BE2C (cell line): ENCODE measurements at places on chromosomes 1 and 21.

DNA sequence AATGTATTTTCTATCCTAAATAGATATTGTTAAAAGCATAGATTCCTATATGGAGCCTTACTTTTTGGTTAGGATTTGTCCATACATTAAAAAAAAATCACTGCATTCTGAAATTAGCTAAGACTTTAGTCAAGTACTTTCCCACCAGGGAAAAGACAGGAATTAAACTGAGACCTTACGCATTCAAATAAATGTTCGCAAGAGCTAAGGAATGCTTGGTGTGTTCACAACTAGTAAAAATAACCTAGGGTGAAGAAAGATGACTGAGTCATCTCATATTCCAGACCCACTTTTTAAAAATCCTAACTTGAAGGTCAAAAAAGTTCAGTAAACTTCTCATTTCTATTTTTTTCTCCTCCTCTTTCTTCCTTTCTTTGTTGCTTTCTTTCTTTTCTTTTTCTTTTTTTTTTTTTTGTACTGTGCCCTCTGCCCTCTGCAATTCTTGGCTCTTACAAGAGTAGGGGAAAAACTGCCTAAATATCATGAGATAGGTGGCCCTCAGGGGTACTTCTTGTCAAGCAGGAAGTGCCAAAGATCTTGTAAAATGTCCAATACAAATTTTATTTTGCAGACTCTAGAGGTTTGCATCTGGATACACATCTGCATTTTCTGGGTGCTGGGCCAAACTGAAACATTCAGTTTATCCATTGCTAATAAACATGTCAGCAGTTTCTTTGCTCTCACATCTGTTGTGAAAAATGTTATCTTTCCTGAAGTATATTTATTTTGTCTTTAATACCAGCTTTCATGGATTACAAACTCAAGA lies 121.4 kb upstream of the GORAB start:
- no peak for DNase-seq

- peak; percentile 60 for DNase-seq
Observed at GRCh38 chr1:156705321-156705917, at the start of gene CRABP2. TSS of gene CRABP2 (minus strand) at chr1:156705583. CDS start at chr1:156705446, 137 bp downstream.

- DNase-seq, result no peak
Observed at GRCh38 chr1:159071970-159072582, 4.5 kb downstream of the AIM2 start.

- no peak for DNase-seq
Observed at GRCh38 chr1:241612533-241613477, 27.4 kb downstream of the CHML start.

- no peak for DNase-seq
Observed at GRCh38 chr21:39673163-39673562, 60.4 kb downstream of the B3GALT5 start.

- no peak for DNase-seq
Observed at GRCh38 chr1:109641861-109642260, 14.0 kb upstream of the GSTM4 start.

DNA sequence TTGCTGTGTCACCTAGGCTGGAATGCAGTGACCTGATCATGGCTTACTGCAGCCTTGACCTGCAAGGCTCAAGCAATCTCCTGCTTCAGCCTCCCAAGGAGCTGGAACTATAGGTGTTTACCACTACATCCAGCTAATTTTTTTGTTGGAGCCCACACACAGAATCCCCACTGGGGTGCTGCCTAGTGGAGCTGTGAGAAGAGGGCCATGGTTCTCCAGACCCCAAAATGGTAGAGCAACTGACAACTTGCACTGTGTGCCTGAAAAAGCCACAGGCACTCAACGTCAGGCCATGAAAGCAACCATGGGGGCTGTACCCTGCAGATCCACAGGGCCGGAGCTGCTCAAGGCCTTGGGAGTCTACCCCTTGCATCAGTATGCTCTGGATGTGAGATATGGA lies 39.1 kb upstream of the PTPRC start:
- DNase-seq, result no peak

- DNase-seq, result no peak
Observed at GRCh38 chr1:166629946-166630345, 209.3 kb upstream of the POGK start.

DNA sequence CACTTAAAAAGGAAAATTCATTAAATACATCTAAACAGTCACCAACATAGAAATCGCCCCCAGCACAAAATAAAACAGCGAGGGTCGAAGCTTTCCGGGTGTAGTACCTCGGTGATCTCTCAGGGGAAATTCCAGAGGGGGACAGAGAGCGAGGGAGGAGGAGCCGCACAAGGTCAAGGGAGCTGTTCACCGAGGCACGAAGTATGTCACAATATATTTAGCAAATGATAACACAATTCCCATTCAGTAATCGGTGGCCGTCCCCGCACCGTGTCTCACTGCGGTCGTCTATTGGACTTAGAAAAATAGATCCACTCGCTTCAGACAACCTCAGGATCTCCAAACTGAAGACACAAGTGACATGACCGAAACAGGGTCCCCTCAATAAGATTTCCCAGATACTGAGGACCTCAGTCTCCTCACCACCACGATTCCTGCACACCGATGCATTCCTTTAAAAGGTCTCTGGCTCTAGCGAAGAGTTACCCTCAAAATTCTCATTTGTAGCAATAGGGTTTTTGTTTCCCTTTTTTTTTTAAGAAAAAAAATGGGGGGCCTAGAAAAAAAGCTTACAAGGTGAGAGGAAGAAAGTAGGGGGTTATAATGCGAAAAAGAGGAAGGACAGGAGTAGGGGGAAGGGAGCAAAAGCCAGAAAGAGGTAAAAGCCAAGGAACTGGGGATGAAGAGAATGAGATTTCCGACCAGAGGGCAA lies 1.1 kb downstream of the LPGAT1 start:
- DNase-seq, result peak; percentile 53

DNA sequence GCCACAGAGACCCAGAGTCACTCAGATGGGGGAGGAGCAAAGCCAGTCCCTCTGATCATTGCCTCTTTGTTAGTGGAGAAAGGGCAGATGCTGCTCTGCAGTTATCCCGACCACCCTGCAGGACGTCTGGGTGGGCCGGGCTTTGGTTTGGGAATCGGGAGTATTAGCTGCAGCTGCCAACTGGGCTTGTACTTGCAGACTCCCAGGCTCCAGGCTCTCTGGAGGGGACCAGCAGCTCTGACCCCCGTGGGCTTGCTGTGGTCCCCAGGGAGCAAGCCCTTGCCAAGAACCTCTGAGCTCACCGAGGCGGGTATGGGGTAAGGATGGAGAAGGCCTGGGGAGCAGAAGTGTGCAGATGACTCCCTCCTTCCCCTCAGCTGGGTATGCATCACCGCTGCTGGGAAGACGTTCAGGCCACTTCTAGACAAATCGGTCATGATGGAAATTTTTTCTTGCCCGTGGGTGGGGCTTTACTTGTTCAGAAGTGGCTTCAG lies 21.6 kb downstream of the MAPKAPK2 start:
- DNase-seq, result peak; percentile 84

- peak; percentile 92 for DNase-seq
Observed at GRCh38 chr1:154937085-154937987, 817 bp upstream of the PMVK start.

GRCh38 chr1:192573499-192573898 lies 2.1 kb upstream of the RGS1 start:
- DNase-seq, result no peak

GRCh38 chr1:117336088-117336817 lies 31.0 kb upstream of the MAN1A2 start:
- peak; percentile 16 for DNase-seq

GRCh38 chr1:185696422-185697150 lies 37.6 kb upstream of the HMCN1 start:
- no peak for DNase-seq

GRCh38 chr1:57424231-57425027 lies 569 bp upstream of the DAB1 start:
- DNase-seq, result no peak

DNA sequence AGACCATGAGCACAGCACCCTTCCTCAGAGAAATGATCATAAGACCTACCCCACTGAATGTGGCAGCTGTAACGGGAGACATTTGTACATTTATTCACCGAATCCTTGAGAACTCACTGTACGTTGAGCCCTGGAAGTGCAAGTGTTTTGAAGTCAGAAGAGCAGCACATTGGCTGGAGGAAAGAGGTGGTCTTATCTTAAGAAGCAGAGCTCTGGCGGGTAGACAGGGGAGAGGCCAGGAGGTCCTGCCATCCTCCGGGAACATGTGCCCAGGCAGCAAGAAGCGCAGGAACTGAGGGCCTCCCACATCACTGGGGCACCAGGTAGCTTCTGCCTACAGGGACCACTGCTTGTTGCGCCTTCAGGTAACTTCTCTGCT lies 169.2 kb upstream of the IRF2BP2 start:
- DNase-seq, result no peak

GRCh38 chr1:69320757-69321211 lies 246.9 kb upstream of the LRRC7 start:
- DNase-seq, result no peak

GRCh38 chr1:169363046-169363730 lies 4.4 kb downstream of the NME7 start:
- DNase-seq, result no peak

DNA sequence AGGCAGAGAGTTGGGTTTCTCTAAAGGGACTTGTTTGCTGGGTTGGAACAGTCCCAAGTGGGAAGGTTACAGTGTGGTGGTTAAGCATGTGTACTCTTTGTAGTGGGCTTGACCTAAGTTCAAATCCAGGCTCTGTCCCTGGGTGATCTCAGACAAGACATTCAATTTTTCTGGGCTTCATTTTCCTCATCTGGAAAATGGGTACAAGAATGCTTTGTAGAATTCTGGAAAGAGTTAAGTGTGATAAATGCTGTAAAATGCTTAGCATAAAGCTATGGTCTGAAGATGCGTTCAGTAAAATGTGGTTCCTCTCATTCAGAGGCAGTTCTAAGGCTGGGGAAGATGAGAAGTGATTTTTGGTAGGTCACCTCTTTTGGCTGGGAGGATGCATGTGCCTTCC lies 805 bp downstream of the GRHL3 start:
- no peak for DNase-seq

- peak; percentile 65 for DNase-seq
Observed at GRCh38 chr1:45687754-45688740, at the start of gene TMEM69. TSS of gene TMEM69 (plus strand) at chr1:45688181. CDS start at chr1:45691069, 2,888 bp downstream.

GRCh38 chr1:21268281-21269239 lies 21.7 kb downstream of the ECE1 start:
- DNase-seq, result no peak

DNA sequence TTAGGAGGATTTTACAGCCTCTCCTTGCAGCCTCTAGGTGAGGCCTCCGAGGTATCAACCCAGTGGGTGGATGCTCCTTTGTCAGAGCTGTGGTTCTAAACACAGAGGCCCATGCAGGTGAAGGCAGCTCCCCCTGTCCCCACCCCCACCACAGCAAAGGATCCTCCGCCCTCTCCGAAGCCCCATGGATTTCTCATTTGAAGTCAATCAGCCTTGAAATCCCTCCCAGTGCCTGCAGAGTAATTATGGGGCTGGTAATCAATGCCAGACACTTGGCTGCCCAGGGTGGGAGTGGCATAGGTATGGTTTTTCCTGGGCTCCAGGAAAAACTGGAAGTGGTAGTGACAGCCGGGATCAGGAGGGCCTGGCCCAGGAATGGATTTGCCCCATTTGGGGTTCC lies 119.5 kb upstream of the CSF3R start:
- DNase-seq, result no peak

DNA sequence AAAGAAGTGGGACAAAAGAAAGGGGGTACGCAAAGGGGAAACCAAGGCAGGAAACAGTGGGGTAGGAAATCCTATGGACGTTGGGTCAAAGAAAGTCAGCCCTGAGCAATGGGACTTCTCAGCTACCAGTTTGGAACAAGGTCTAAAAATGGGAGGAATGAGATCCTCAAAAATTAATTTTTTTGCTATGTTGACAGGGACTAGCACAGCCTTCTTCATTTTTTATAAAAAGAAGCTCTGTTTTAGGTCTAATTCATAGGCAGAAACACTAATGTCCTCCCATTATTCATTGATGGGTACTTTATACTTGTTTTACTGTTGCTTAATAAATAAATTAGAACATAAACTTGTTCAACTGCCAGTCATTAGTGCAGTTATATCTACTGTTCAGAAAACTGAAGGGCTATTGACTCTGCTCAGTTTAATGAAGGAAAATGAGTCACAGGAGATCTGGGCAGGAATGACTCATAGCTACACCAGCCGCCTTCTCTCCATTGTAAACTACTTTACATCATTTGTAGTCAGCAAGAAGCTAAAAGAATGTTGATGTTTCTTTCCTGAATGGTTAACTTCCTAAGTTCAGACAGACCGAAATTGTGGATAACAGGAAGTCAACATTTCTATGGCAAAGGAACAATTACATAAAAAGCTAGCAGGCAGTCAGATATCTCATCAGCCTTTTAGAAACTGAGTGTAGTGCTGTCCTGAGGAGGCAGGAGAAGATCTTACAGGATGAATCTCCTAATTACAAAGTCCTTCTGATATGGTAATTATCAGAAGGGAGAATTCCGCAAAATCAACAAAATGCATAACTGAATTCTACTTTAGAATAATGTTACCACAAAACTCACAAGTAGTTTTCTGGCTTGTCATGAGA lies 356.4 kb upstream of the PKN2 start:
- peak; percentile 13 for DNase-seq

DNA sequence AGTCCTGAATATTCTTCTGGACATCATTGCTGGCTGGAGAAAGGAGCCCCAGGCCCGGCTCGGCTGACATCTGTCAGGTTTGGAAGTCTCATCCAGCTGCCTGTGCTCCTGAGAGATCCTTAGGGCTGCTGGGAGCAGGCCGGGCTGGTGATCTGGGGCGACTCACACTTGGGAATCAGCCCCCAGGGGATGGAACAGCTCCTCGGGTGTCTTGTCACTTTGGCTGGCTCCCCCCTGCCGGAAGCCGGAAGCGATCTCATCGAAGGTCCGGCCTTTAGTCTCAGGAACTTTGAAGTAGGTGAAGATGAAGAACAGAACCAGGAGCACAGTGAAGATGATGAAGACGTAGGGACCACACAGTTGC lies 31.8 kb downstream of the SLC2A1 start:
- DNase-seq, result no peak

- no peak for DNase-seq
Observed at GRCh38 chr1:26838474-26839338, 12.2 kb downstream of the ZDHHC18 start.

- DNase-seq, result no peak
Observed at GRCh38 chr1:20439282-20439681, 46.7 kb downstream of the CAMK2N1 start.

- DNase-seq, result no peak
Observed at GRCh38 chr1:78033797-78034172, 12.0 kb upstream of the GIPC2 start.

GRCh38 chr1:36268981-36269380 lies 37.2 kb upstream of the SH3D21 start:
- DNase-seq, result no peak

GRCh38 chr21:37164742-37165141 lies 91.7 kb downstream of the TTC3 start:
- no peak for DNase-seq

DNA sequence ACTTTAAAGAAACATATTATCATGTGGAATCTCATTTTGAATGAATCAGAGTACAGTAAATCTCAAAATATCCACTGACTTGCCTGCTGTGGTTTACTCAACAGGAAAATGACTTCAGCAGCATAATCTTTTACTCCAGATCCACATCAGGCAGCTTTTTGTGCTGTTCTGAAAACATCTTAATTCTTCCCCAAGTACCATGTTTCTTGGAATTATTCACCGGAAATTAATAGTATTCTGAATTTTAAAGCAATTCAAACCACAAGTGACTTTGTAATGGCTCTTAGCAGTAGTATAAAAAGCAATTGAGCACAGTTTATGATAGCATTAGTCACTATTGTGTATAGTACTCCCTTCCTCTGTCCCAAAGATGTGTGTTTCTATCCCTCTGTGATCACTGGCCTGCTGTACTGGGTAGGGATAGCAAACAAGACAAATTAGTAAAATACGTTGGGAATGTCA lies 64.2 kb upstream of the ERRFI1 start:
- DNase-seq, result no peak

- no peak for DNase-seq
Observed at GRCh38 chr1:5109633-5110032, 455.2 kb downstream of the AJAP1 start.
